Memory B cell (primary cell): ENCODE measurements at places on chromosomes 4 and X.

GRCh38 chr4:53586121-53586816 is 5.0 kb downstream of the LNX1 start:
- DNase-seq, result no peak

DNA sequence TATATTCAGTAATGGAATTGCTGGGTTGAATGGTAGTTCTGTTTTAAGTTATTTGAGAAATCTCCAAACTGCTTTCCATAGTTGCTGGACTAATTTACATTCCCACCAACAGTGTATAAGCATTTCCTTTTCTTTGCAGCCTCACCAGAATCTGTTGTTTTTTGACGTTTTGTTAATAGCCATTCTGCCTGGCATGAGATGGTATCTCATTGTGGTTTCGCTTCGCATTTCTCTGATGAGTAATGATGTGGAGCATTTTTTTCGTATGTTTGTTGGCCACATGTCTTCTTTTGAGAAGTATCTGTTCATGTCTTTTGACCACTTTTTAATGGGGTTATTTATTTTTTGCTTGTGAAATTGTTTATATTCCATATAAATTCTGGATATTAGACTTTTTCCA is 13.6 kb upstream of the MAGED4B start:
- no peak for DNase-seq

DNA sequence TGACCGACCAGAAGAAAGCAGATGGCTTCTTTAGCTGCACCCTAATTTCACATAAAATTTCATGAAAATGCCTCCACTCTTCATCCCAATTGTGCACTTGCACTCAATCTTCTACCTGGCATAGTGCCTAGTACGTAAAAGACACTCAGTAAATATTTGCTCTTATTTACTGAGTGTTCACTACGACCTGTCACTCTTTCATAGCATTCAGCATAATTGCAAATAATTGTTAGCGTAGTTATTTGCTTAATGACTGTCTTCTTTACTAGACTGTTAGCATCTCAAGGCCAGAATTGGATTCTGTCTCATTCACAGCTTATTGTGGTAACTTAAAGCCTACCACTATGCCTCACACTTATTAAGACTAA is 130.2 kb downstream of the ENOX2 start:
- DNase-seq, result no peak

GRCh38 chrX:576904-577560 is 53.6 kb upstream of the SHOX start:
- DNase-seq, result no peak

- no peak for DNase-seq
These were observed 61.8 kb upstream of the KLHL13 start for GRCh38 chrX:118178450-118178849.

- DNase-seq, result no peak
These were observed 135.7 kb downstream of the QDPR start for GRCh38 chr4:17376205-17376604.

- no peak for DNase-seq
These were observed 66.1 kb upstream of the ACSL1 start for GRCh38 chr4:184891816-184892397.

GRCh38 chr4:36551697-36552214 is 270.3 kb downstream of the DTHD1 start:
- no peak for DNase-seq

- DNase-seq, result no peak
These were observed 237.2 kb upstream of the PITX2 start for GRCh38 chr4:110860125-110860524.

- no peak for DNase-seq
These were observed 10.9 kb downstream of the CCNG2 start for GRCh38 chr4:77167866-77168265.

DNA sequence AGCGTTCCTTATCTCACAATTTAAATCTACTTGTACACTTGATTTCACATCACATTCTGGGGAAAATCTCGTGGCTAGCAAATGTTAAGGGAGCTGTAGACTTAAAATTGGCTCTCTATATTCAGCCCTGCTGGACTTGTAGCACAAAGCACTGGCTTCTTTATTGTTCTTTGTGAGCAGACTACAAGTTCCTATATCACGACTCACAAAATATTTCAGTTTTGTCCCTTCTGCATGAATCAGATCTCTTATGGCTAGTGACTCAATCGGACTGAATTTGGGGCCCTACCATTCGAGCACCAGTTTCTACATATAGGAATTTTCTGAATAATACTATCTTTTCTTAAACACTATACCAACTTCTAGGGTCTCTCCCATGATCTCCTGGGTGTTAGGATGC is 390.1 kb downstream of the ADAM29 start:
- DNase-seq, result no peak

- no peak for DNase-seq
These were observed 205.8 kb upstream of the F9 start for GRCh38 chrX:139324756-139325155.

- no peak for DNase-seq
These were observed 10.2 kb downstream of the EDNRA start for GRCh38 chr4:147491086-147491485.

DNA sequence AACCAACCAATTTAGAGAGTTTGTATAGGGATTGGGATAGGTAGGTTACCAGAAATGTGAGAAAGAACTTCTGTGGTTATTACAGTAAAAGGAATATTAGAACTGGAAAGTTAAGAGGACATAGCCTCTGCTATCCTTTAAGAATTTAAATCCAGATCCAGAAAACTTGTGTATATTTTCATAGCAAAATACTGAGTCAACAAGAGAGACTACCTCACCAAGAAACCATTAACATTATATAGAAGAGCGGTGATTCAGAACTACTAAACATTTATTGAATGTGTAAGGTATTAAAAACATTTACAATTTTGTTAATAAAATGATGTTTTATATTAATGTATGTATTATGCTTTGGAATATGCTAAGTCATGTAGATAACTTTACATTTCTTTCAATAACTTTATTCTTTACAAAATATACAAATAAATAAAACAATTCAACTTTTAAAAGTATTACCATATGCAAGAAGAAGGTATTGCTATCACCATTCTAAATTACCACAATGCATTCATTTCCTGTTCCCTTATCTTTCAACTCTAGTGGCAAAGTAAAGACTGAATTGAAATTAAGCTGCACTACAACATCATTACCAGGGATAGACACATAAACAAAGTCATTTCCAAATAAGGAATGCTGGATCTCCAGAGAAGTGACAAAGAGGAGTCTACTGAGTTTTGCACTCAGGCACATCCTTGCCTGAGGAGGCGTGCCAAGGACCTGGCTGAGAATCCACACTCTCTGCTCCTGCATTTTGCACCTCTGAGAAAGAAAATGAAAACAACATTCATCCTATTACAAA is 6.1 kb upstream of the BDH2 start:
- no peak for DNase-seq

DNA sequence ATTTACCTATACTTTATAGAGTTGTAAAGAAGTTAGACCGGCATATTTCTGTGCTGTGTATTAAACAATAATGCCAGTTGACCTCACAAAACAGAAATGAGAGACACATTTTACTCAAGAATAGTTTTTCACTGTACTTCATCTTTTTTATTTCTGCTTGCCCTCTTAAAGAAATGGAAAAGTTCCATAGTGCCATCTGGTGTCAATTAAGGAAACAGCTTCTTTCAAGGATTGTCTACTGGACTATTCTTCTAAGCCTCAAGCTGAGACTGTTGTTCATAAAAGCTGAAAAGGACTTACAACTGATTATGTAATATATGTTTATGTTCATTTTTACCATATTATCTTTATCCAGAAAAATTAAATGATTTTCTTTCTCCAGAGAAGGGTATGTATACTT is 1523.7 kb downstream of the ARAP2 start:
- no peak for DNase-seq

GRCh38 chr4:89364541-89364940 is 56.9 kb upstream of the GPRIN3 start:
- no peak for DNase-seq

DNA sequence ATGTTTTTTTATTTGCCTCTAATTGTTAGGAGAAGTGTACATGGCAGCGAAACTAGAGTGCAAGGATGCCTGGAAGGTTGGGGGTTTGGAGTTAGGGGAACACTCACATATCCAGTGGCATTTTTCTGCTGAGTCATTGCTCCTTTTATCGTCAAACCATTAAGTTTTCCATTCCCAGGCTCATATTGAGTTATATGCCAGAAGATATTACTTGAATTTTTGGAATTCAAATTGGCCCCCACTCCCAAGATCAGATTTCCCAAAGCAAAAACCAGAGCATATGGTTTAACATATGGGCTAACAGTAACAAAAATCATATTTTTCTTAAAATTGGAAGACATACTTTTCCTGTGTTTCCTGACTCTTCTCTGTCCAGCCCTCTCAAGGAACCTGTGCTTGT is 152.7 kb downstream of the FSTL5 start:
- DNase-seq, result no peak

DNA sequence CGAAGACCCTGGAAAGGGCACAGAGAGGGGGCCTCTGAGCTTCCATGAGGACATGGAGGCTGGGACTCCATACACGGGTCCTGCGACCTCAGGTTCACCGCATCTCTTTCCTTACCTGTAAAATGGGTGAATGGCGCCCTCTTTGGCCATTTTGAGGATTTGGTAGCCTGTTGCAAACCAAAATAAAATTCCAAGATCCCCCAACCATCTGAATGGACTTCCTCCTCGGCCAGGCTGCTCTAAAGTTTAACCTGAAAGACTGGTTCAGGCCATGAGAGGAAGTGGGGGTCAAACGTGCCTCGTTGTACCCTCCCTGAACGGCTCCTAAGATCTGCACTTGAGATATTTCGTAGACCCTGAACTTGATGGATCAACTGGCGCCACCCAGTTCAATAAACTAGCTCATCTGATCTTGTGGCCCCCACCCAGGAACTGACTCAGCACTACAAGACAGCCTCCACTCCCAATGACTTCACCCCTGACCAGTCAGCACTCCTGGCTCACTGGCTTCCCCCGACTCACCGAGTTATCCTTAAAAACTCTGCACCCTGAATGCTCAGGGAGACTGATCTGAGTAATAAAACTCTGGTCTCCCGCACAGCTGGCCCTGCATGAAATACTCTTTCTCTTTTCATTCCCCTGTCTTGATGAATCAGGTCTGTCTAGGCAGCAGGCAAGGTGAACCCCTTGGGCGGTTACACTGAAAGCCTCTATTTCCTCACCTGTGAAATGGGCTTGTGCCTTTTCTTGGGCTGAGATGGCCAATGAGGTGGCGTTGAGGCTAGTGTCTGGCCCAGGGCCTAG is 32.9 kb upstream of the GPR78 start:
- no peak for DNase-seq

DNA sequence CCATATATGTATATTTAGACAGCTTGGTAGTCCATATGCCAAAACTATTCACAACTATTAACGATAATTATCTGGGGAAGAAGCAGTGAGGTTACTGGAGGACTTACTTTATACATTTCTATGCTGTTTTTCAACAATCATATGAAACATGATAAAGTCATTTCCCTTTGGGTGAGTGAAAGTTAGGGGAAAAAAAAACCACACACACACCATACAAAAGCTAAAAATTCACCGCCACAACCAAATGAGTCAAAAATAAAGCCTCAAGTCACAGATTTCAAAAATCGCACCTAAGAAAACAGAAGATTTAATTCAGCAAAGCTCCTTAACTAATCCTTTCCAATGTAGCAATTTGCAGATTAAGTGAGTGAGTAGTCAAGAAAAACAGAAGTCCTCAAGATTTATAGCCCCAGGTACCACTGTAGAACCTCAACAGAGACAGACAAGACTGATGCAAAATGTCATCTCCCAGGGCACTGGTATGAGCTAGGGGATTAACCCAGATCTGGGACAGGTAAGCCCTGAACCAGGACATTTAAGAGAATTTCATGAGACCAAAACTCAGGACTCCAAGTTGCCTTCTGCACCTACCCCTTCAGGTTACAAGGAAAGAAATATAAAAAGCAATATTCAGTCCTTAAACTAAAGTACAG is 35.1 kb downstream of the SYTL4 start:
- no peak for DNase-seq

GRCh38 chrX:13428053-13428786 is 108.4 kb upstream of the ATXN3L start:
- no peak for DNase-seq

DNA sequence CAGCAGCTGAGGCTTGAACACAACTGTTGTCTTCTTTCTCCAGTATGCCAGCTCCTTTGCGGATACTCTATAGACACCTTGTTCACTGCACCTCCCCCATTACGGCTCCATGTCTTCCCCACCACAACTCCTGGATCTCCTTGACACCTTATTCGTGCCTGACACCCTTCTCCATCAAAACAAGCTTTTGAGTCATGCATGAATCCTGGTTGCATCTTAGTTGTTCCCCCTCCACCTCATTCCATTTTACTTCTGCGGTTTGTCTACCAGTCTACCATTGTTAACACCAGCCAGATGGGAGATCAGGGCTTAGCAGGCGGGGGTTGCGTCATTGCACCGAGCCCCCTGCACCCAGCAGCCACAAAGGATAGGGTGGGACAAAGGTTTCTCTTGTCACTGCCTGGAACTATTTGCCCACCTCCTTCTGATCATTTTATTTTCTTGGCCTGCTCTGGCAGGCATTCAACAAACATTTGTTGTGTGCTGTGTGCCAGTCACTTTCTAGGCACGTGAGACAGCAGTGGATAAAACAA is 2.0 kb upstream of the CDK16 start:
- no peak for DNase-seq

DNA sequence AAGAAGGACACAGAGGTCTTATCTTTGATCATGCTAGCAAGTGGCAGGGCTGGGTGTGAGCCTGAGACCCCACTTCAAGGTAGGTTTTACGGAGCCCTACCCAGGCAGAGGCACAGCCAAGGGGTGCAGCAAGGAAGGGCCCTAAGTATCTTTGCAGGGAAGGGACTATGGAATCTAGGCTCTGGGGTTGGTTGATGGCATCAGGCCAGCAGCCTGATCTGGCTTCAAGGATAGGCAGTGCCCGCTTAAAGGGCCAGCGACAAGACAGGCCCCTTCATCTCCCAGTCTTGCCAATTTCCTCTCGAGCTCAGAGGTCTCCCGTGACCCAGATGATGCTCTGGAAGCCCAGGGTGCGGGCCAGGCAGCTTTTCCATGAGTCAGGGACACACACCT is 5.8 kb downstream of the ABLIM2 start:
- no peak for DNase-seq

DNA sequence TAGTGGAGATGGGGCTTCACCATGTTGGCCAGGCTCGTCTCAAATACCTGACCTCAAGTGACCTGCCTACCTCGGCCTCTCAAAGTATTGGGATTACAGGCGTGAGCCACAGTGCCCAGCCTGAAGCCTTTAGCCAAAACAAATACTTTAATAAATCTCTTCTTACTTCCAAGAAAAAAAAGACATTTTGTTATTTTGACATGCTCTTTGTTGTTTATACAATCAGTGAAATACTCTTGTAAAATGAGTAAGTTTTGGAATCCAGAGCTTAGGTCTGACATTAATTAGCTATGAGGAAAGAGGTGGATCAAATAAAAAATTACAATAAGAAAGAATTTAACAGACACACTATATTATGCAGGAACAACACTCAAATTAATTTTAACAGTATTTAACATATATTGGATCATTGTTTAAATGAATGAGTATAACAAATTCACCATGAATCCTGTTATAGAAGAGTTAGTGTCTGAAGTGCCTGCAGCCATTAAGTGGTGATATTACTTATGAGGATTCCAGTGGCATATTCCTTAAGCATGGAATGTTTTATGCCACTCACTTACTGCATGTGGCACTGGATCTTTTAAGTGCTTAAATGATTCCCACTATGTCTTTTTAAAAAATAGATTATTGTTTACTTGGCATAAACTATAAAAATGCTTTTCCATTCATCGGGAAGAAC is 260.1 kb upstream of the GIMD1 start:
- no peak for DNase-seq
